Activated naive CD4-positive, alpha-beta T cell treated with Interleukin-2 at 50 U/mL for 16 hours (primary cell): ENCODE measurements at places on chromosomes 7 and 10.

GRCh38 chr10:9605231-9605630, 1412.4 kb upstream of the CELF2 start:
- no peak for DNase-seq

DNA sequence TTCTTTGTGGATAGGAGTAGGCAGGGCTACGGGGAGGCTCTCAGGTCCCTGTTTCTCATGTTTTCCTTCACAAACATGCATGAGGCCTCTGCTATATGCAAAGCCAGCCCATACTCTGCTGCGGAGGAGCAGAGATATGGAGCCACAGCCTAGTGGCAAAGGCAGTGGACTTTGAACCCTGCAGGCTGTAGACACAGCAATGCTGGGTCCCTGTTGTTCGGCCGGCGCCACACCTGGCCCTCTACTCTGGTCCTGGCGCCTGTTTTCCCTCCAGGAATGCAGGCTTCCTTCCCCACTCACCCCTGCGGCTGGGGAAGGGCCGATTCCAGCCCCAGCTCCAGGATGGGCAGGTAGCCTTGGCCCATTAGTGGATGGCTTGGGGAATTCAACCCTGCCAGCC, 11.5 kb downstream of the CLRN3 start:
- DNase-seq: no peak

GRCh38 chr10:81957976-81958375, 83.0 kb downstream of the NRG3 start:
- no peak for DNase-seq

DNA sequence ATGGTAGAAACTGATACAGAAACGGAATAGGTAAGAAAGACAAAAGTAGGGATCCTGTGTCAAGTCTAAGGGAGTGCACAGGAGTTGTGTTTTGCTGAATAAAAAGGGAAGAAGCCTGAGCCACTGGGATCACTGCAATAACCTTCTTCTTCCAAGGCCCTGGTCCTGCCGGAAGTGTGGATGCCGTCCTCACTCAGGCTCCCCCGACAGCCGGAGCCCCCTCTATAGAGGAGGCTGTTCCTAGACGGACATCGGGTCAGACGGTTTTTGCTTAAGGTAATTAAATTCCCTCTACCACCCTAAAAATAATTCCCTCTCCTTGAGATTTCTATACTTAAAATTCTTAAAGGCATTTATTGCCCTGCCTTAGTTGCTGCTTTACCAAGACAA, 566.9 kb downstream of the PTPRN2 start:
- no peak for DNase-seq
